CD4-positive, alpha-beta memory T cell (primary cell): ENCODE measurements at places on chromosomes 2 and 18. TPM values are rescaled to one million over a fixed set of nuclear protein-coding genes. Genes with fewer than 3 reads are reported as not detected.

Gene WDR35
- total RNA-seq = 5.7 TPM

Gene SERTAD2
- 24.6 TPM for total RNA-seq

DNA sequence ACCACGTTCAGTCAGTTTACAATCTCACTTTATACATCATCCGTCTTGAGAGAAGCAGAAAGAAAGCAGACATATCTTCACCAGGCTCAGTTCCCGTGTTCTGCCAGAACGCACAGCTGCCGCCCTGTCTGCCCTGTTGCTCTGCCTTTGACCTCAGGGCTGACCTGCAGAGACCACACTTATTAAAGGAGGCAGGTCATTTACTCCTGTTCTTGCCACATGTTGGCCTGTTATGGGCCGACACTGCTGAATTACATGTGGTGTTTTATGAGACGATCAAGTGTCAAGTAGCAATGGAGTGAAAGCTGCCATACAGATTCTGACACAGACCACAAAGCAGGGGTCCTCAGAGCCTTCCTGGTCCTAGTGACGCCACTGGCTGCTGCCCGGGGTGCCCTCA, 232.2 kb downstream of the TTC32 start:
- H3K27ac ChIP-seq = no peak overlapping the region
- no peak for DNase-seq
- no peaks in the 10 kb centered on the region for H3K27me3 ChIP-seq
- no peak overlapping the region for H3K4me3 ChIP-seq
- H3K4me1 ChIP-seq = no peaks in the 10 kb centered on the region
- no peaks in the 10 kb centered on the region for H3K36me3 ChIP-seq

GRCh38 chr18:9469685-9470084, 5.6 kb upstream of the RALBP1 start:
- no peaks in the 10 kb centered on the region for H3K36me3 ChIP-seq
- DNase-seq = no peak
- no peak overlapping the region for H3K27ac ChIP-seq
- peaks cover 6% of the 10 kb centered on the region for H3K4me1 ChIP-seq
- no peaks in the 10 kb centered on the region for H3K27me3 ChIP-seq

DNA sequence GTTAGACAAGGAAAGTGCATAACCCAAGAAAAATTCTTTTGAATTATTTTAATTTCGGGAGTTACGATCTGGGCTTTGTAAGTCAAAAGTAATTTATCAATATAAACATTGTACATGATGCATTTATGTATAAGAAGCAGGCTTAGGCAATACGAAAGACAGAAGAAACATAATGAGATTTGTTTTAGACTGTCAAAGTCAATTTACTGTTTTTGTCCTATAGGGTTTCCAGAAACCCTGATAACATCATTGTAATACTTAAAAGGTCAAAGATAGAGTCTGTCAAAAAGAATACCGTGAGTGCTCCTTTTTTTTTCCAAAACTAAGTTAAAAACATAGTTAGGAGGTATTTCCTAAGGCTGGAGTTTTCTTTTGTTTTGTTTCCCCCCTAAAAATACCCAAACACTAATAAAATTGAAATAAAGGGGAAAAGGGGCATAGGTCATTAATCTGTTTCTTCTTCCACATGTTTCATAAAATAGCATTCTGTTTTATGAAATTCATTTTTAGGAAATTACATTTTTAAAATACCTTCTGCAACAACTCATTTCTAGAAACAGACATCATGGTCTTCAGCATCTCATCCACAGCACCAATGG, 16.1 kb downstream of the C1D start:
- no peaks in the 10 kb centered on the region for H3K36me3 ChIP-seq
- H3K27me3 ChIP-seq = no peaks in the 10 kb centered on the region
- peaks cover 11% of the 10 kb centered on the region for H3K4me1 ChIP-seq

DNA sequence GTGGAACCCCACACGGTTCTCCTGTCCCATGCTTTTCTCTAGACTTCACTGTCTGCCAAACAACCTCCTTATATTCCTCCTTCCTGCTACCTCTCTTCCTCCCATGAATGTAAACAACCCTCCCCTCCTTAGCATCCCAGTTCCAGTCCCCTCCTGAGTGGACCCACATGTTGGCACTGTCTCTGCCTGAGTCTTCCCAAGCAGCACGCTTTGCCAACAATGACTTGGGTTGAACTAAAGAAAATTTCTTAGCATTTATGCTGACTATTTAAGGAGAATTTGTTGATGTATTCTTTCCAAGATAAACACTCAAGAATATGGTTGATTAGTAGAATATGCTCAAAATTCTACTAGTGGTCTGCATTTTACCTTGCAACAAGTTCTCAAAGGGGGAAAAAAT, 338.0 kb downstream of the TNS1 start:
- no peaks in the 10 kb centered on the region for H3K27me3 ChIP-seq
- no peak for DNase-seq

GRCh38 chr2:72916743-72917137, 579 bp upstream of the EMX1 start:
- H3K27me3 ChIP-seq = peaks cover 69% of the 10 kb centered on the region
- no peak overlapping the region for H3K27ac ChIP-seq
- peak overlapping the region; percentile 48 for H3K4me3 ChIP-seq
- H3K4me1 ChIP-seq = peaks cover 45% of the 10 kb centered on the region
- no peak for DNase-seq

Gene ASPRV1
- 2.0 TPM for total RNA-seq

- DNase-seq = no peak
- H3K27ac ChIP-seq = no peak overlapping the region
- no peaks in the 10 kb centered on the region for H3K36me3 ChIP-seq
- no peaks in the 10 kb centered on the region for H3K27me3 ChIP-seq
Observed at GRCh38 chr2:134518101-134518500, 200.7 kb downstream of the TMEM163 start.

GRCh38 chr2:241226723-241227572, 38.5 kb downstream of the ANO7 start:
- peaks cover 28% of the 10 kb centered on the region for H3K36me3 ChIP-seq
- no peaks in the 10 kb centered on the region for H3K27me3 ChIP-seq
- DNase-seq = no peak
- no peaks in the 10 kb centered on the region for H3K4me1 ChIP-seq
- no peak overlapping the region for H3K27ac ChIP-seq
- no peak overlapping the region for H3K4me3 ChIP-seq

Gene HOXD10
- not detected for total RNA-seq

DNA sequence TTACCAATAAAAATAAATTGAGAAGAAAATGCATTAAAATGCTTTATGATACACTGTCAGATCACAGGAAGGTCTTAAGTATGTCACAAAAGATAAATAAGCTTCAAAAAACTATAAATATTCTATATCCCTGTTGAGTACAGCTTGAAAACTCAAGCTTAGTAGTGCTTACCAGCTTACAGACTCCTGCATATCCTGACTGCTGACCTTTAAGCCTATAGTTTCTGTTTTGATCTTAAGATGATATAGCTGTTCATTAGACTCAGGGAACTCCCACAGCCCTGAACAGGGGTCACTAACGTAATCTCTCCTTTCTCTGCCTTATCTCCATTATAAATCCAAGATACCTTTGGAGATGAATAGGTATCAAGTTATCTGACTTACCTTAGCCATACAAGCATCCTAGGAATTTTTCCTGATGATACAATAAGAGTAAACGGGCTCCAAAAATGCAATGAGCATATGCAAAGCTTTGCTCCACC, 93.7 kb upstream of the RBBP8 start:
- no peak for DNase-seq
- peaks cover 5% of the 10 kb centered on the region for H3K27me3 ChIP-seq
- H3K27ac ChIP-seq = no peak overlapping the region

GRCh38 chr18:11005528-11005927, 143.8 kb downstream of the PIEZO2 start:
- no peaks in the 10 kb centered on the region for H3K27me3 ChIP-seq
- H3K36me3 ChIP-seq = no peaks in the 10 kb centered on the region
- no peak overlapping the region for H3K27ac ChIP-seq
- H3K4me1 ChIP-seq = no peaks in the 10 kb centered on the region
- DNase-seq = no peak

Gene LINC00305
- not detected for total RNA-seq

- no peaks in the 10 kb centered on the region for H3K27me3 ChIP-seq
- peak overlapping the region; percentile 97 for H3K4me3 ChIP-seq
- peaks cover 20% of the 10 kb centered on the region for H3K4me1 ChIP-seq
- DNase-seq = no peak
- H3K27ac ChIP-seq = peak overlapping the region; percentile 93
Observed at GRCh38 chr2:64751286-64752260, 97.9 kb upstream of the SERTAD2 start.

DNA sequence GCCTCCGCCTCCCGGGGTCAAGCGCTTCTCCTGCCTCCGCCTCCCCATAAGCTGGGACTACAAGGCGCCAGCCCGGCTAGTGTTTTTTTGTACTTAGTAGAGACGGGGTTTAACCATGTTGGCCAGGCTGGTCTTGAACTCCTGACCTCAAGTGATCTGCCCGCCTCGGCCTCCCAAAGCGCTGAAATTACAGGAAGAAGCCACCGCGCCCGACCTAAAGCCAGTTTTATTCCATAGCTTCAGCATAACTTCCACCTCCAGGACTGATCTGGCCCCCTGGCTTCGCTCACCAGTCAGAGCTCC, 783 bp upstream of the TXNL4A start:
- H3K4me1 ChIP-seq = peaks cover 38% of the 10 kb centered on the region
- H3K36me3 ChIP-seq = peaks cover 7% of the 10 kb centered on the region
- no peaks in the 10 kb centered on the region for H3K27me3 ChIP-seq
- peak overlapping the region; percentile 89 for H3K4me3 ChIP-seq

- H3K4me1 ChIP-seq = no peaks in the 10 kb centered on the region
- H3K4me3 ChIP-seq = no peak overlapping the region
- H3K27me3 ChIP-seq = no peaks in the 10 kb centered on the region
- H3K27ac ChIP-seq = no peak overlapping the region
- H3K36me3 ChIP-seq = no peaks in the 10 kb centered on the region
Observed at GRCh38 chr2:185188656-185189055, 549.9 kb upstream of the FSIP2 start.

Gene STPG4
- 0.58 TPM for total RNA-seq

DNA sequence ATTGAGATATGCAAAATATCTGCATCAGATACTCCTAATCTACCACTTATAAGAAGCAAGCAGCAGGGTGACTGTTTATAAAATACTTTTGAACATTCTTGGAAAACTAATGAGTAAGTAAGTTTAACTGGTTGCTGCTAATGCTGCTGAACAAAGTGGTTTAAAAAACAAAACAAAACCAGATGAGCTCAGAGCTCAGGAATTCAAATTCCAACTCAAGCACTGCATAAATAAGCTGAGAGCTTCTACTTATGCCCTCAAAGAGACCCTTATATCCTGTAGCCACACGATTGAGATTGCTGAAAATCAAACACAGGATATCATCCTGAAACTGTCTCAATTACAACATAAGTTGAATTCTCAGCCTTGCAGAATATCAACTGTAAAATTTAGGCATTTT, 62.3 kb upstream of the NYAP2 start:
- no peaks in the 10 kb centered on the region for H3K36me3 ChIP-seq
- no peaks in the 10 kb centered on the region for H3K4me1 ChIP-seq
- H3K4me3 ChIP-seq = no peak overlapping the region

DNA sequence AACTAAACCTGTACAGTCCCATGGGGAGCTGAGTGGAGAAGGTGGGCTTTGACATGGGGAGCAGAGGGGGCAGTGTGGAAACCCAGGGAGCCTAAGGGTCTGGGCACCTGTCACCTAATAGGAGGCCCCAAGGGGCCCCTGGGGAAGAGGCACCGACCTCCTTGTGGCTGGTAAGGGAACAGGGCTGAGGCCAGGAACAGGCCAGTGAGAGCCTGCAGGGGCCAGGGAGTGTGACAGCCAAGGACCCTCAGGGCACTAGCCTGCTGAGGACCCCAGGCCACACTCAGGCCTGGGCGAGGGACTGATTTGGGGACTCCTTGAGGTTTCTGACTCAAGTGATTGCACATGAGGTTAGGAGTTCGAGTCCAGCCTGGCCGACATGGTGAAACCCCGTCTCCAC, 24.5 kb upstream of the ALPP start:
- H3K36me3 ChIP-seq = no peaks in the 10 kb centered on the region
- H3K4me3 ChIP-seq = no peak overlapping the region
- no peak overlapping the region for H3K27ac ChIP-seq
- DNase-seq = no peak
- peaks cover 13% of the 10 kb centered on the region for H3K27me3 ChIP-seq

Gene IL1F10
- not detected for total RNA-seq

- no peak overlapping the region for H3K27ac ChIP-seq
- no peak overlapping the region for H3K4me3 ChIP-seq
- H3K4me1 ChIP-seq = no peaks in the 10 kb centered on the region
- no peaks in the 10 kb centered on the region for H3K27me3 ChIP-seq
- no peaks in the 10 kb centered on the region for H3K36me3 ChIP-seq
Observed at GRCh38 chr2:18611184-18611583, 21.8 kb upstream of the NT5C1B start.

DNA sequence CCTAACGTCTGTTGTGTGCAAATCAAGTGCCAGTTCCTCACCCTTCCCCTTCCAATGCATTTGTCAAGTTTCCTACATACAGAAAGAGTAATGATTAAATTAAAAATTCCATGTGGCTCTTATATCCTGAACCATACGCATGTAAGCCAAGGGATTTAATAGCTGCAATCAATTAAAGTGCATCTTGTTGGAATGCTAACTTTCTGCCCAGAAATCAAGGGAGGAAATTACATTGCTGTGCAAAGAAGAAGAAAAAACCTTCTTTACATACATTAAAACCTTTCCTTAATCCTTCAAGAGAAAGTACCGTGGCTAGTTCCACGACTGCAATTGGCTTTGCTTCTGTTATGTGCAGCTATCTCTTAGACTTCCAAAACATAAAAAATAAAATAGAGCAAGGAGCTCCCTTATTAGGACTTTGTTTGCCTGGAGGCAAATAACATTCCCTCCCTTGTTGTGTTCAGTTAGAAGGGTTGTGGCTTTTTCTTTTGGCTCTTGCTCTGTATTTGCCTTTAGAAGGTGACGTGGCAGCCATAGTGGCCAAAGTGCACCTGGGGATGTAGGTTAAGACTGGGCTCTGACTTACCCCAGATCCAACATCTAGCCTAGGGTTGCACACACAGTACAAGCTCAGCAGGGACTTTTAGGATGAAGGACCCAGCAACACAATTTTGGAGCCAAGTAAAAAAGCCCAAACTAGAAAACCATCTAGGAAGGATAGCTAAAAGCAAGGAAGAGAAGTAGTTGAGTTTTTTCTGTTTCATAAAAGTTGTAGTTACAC, 158.3 kb downstream of the ANTXR1 start:
- no peaks in the 10 kb centered on the region for H3K27me3 ChIP-seq
- no peak for DNase-seq
- H3K4me3 ChIP-seq = no peak overlapping the region
- no peaks in the 10 kb centered on the region for H3K36me3 ChIP-seq

DNA sequence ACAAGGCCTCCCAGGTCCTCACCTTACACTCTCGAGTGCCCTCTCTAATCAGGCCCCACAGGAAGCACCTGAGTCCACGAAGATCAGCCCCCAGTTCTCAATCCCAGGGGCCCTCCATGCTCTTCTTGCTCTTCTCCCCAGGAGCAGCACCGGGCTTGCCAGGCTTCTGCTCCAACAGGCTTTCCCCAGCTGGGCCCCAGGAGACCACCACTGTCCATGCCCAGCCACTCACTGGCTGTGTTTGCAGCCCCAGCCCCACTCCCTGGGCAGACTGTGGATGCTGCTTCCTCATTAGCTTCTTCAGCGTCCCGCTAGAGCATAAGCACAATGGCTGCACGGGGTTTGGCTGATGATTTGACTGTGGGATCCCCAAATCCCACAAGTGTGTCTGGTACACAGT, 781.9 kb downstream of the GALR1 start:
- no peak for DNase-seq
- no peaks in the 10 kb centered on the region for H3K27me3 ChIP-seq
- no peak overlapping the region for H3K27ac ChIP-seq

Gene CNRIP1
- total RNA-seq = 0.29 TPM

- H3K36me3 ChIP-seq = no peaks in the 10 kb centered on the region
- H3K27me3 ChIP-seq = no peaks in the 10 kb centered on the region
- H3K4me1 ChIP-seq = no peaks in the 10 kb centered on the region
- no peak for DNase-seq
- no peak overlapping the region for H3K27ac ChIP-seq
Observed at GRCh38 chr2:60608679-60609078, 55.2 kb upstream of the BCL11A start.

Gene PSMA8
- total RNA-seq = 0.67 TPM
